Natural killer cell (primary cell): ENCODE measurements at places on chromosomes 5 and 9.

DNA sequence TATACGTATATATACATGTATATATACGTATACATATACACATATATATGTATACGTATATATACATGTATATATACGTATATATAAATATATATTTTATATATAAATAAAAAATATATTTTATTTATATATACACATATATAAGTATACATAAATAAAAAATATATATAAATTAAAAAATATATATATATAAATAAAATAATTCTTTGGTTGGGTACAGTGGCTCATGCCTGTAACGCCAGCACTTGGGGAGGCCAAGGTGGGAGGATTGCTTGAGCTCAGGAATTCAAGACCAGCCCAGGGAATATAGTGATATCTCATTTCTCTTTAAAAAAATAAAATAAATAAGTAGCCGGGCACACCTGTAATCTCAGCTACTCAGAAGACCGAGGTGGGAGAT, 155.0 kb downstream of the CDC42SE2 start:
- no peak for DNase-seq

DNA sequence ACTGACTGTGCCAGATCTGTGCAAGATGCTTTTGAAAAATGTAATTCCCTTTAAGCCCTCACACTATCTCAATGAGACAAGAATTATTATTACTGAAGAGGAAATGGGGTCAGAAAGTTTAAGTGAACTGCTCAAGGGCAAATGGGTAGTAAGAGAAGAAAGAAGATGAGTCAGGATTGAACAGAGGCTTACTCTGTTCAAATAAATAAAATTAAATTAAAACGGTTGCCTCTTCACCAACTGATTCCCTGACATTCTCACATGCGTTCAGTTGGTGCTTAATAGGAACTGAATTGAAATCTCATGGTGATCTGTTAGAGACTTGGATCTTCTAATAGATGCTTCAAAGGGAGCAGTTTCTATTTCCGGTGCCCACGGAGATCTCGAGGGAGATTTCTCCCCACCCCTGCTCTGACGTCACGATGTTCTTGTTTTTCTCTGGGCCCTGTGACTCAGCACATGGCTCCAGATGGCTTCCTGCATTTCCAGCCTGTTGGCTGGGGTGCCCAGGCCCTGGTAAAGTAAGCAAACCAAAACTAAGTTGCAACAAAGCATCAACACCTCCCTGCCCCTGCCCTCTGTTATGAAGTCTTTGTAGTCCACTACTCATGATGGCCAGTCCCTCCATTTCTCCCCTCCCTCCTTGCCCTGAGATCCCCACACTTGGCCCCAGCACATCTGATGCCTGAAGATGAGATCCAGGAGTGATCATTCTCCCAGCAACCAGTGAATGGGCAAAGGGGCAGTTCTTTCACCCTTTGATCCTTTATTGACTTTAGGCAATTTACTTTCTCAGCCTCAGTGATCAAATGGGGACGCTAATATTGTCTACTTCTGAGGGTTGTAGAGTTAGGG, 106.1 kb upstream of the CPEB4 start:
- DNase-seq, result peak; percentile 79

DNA sequence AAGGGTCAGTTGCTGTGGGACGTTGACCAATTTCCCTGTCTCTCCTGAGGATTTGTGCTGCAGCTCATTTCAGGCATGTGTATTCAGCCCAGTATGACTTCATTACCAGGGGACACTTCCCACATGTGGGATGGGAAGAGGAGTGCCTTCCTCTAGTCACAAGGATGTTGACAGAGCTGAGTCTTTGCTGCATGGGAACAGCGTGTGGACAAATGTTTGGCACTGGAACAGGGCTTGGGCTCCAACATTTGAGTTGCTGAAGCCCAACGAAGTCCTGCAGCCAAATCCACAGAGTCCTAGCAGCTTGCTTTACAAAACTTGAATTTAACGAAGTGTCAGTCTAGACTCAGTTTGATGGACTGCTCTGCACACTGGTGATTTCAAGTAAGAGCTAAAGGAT, 283.2 kb downstream of the SH3GL2 start:
- no peak for DNase-seq

GRCh38 chr9:92627651-92628050, 42.3 kb downstream of the IPPK start:
- DNase-seq, result no peak

- no peak for DNase-seq
Observed at GRCh38 chr5:78526049-78526525, 122.5 kb downstream of the LHFPL2 start.

GRCh38 chr5:174347183-174347582, 301.7 kb downstream of the NSG2 start:
- no peak for DNase-seq
